ENCODE measurements at places on chromosomes 2 and 18. TPM values are rescaled to one million over a fixed set of nuclear protein-coding genes. Genes with fewer than 3 reads are reported as not detected.

The FMNL2 gene
- total RNA-seq: 93.8 TPM

The GRHL1 gene
- 4.9 TPM for total RNA-seq

The IER3IP1 gene
- total RNA-seq: 21.6 TPM

The CDCA7 gene
- total RNA-seq: 14.3 TPM

The PLCL1 gene
- 32.6 TPM for total RNA-seq
